ENCODE measurements at places on chromosomes 12 and 14.

DNA sequence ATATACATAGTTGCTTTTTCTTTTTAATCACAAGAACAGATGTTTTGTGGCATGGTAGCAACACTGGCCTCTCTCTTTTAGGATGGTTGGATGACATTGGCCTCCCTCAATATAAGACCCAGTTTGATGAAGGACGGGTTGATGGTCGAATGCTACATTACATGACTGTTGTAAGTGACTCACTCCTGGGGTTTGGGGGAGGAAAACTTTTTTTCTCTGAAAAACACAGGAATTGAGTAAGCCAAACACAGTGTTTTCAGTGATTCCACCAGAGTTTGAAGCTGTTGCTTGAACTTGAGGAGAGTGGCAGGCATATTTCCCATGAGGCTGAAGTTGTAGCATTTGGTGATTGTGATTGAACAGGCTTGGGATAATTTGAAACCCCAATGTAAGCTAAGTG is 13.7 kb upstream of the REP15 start:
- DNase-seq = no peak

DNA sequence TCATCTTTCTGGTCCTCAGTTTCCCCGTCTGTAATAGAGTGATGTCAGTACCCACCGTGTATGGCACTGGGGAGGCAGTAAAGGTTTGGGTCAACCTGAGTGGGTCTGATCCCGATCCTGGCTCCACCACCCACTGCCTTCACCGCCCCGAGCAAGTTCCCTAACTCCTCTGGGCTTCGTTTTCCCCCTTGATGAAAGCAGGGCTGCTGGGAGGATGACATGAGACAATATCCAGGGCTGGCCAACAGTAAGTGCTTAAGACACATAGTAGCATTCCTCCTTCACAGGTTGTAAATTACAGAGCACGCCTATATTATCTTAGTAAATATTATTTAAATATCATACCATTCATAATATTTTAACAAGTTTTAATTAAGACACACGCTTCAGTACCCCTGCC is 595 bp downstream of the PLEK2 start:
- no peak for DNase-seq

GRCh38 chr14:38248321-38249028 is 7.4 kb downstream of the CLEC14A start:
- DNase-seq = no peak

- DNase-seq = no peak
Measured at GRCh38 chr12:66092559-66093269, 37.8 kb downstream of the LLPH start.

GRCh38 chr12:67069451-67070306 is 199.5 kb upstream of the CAND1 start:
- DNase-seq = no peak

GRCh38 chr12:127145241-127145928 is 1121.6 kb upstream of the TMEM132C start:
- DNase-seq = no peak

- DNase-seq = peak; percentile 28
Measured at GRCh38 chr14:26286081-26286912, 311.5 kb downstream of the NOVA1 start.

DNA sequence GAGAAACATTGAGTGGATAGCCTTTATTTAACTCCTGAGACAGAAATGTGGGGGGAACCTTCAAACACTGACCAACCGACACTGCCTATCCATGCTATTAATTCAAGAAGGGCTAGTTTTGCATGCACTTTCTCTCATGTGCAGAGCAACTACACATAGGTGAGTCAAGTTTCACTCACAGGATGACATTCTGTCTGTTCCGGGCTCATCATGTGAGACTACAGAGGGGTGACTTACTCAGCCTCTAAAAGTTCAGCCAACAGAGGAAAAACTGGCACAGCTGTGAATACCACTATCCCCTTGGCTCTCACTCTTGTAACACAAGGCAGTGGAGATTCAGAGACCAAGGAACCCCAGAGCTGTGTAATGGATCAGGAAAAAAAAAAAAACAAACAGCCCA is 13.3 kb downstream of the BEST3 start:
- DNase-seq = no peak

DNA sequence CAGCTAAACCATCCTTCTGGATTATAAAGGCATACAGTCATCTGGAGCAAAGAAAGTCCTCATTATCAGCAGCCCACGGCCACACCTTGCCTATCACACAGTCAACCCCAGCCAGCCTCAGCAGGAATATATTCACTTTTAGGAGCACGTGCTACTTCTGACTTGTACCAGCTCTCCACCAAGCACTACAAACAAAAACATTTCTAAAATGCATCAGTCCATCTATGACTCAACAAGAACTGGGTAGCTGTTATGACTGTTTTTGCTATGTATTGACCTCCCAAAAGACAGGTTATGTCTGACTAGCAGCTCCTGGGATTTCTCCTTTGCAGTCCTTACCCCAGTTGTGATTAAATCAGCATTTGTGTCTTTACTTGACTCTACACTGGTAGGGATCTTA is 31.2 kb downstream of the NUAK1 start:
- DNase-seq = no peak

GRCh38 chr12:128976120-128976738 is 123.0 kb downstream of the GLT1D1 start:
- no peak for DNase-seq

- DNase-seq = no peak
Measured at GRCh38 chr12:126157575-126157966, 1092.3 kb downstream of the AACS start.

DNA sequence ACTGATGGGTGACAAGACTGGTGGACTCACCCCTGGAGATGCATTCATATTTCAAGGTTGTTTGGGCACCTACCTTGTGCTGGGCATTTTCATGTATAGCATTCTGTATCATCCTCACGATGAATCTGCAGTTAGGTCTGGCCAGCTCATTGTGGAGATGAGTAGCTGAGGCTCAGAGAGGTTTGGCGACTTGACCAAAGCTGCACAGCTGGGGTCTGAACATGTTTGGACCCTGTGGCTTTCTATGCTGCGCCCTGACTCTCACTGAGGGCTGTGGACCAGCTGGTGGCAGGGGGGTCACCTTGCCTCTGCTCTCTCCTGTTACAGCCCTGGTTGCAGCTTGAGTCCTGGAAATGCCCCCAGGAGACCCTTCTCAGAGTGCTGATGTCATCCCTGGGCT is 24.9 kb upstream of the CCDC63 start:
- DNase-seq = no peak

GRCh38 chr12:56628671-56629458 is 1.3 kb downstream of the BAZ2A start:
- DNase-seq = no peak

DNA sequence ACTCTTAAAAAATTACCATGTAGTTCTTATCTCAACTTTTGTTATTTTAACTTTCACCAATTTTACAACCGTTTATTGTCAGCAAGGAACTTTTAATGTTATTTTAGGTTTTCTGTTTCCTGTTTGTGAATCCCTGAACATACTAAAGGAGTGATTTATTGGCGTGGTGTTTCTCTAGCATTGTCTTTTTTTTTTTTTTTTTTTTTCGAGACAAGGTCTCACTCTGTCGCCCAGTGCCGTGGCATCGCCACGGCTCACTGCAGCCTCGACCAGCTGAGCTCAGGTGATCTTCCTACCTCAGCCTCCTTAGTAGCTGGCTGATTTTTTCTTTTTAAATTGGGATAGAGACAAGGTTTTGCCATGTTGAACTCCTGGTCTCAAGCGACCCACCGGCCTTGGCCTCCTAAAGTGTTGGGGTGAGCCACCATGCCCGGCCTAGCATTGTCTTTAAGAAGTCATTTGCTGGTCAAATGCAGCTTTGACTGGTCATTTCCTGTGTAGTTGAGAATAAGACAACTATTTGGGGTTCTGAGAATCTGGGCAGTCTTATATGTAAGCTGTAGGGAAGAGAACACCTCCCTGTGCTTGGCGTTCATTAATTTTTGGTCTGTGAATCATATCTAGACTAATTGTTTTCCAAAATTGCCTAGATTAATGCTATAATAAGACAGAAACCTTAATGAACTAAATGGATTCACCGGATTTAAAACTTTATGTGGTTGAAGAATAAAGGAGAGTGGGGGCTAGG is 2.1 kb downstream of the WASHC4 start:
- DNase-seq = no peak

DNA sequence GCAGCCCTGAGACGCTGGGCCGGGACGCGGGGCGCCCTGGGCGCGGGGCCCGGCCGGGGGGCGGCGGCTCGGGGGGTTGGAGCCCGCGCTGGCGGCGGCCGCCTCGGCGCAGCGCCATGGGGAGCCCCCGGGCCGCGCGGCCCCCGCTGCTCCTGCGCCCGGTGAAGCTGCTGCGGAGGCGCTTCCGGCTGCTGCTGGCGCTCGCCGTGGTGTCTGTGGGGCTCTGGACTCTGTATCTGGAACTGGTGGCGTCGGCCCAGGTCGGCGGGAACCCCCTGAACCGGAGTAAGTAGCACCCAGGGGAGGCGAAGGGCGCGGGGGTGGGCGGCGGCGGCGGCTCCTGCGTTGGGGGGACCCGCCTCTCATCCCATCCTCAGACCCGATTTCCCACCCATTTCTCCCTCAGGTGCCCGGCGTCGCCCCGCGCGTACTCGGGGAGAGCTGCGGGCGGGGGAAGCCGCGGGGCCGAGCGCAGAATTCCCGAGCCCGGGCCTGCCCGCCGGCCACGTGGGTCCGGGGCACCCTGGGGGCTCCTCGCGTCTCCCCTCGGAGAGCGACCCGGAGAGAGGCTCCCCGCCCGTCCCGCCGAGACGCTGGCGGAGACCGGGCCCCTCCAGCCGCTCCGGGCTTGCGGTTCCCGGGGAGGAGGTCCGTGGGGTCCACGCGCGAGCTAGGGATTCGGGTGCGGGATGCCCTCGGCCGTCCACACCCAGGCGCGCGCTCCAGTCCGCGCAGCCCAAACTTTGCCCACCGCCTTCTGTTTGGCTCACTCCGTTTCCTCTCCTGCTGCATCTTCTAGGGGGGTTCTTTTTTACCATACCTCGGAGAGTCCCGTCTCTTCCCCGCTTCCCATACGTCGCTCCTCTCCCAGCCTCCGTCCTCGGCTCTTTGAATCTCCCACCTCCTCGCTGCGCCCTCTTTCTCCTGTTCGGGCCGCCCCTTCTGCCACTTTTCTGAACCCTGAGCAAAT is 807 bp downstream of the B4GALNT3 start:
- DNase-seq = no peak

GRCh38 chr12:50589650-50590435 is 85.1 kb downstream of the DIP2B start:
- DNase-seq = no peak

- no peak for DNase-seq
Measured at GRCh38 chr12:89707703-89708564, 704 bp downstream of the ATP2B1 start.

DNA sequence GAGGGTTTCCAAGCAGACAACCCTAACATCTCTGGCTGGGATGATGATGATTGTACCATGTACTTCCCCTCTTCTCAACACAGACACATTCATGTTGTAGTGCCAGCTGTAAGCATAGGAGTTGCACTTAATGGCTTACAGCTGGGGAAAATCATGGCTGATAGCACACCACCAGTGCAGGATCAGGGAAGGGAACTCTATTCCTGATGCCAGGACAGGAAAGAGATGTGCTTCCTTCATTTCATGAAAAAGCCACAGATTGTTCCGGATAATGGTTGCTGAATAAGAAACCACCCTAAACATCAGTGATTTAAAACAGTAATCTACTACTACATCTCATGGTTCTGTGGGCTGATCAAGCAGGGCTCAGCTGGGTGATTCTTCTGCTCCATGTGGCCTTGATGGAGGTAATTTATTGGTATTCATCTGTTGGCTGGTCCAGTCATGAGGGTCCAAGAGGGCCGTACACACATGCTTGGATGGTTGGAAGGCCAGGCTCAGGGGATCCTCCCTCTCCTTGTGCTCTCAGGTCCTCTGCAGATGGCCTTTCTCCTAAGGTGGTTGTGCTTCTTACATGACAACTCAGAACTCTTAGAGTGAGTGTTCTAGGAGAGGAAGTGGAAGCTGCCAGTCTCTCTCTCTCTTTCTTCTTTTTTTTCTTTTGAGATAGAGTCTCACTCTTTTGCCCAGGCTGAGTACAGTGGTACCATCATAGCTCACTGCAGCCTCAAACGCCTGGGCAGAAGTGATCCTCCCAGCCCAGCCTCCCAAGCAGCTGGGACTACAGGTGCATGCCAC is 16.5 kb downstream of the TRAF3 start:
- DNase-seq = no peak

DNA sequence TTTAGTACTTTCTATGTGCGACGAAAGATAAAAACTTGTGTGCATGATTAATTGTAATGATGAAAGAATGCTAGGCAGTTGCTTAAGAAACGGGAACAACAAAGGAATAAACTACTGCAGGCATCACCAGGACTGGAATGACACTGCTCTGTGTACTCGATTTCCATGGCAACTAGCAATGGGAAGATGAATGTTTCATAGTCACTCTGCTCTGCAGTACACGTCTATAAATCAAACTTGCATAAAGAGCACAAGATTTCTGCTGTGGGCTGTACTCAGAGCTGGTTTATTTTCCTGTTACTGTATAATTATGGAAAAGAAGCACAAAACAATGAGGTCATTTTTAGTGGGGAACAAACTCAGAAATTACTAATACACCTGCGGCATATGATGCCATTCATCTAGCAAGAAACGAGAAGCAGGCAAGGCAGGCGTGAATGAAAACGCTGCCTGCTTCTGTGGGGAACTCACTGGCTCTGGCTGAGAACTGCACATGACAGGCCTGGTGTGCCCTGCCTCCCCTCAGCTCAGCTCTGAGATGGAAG is 41.8 kb downstream of the EFCAB11 start:
- DNase-seq = peak; percentile 96

DNA sequence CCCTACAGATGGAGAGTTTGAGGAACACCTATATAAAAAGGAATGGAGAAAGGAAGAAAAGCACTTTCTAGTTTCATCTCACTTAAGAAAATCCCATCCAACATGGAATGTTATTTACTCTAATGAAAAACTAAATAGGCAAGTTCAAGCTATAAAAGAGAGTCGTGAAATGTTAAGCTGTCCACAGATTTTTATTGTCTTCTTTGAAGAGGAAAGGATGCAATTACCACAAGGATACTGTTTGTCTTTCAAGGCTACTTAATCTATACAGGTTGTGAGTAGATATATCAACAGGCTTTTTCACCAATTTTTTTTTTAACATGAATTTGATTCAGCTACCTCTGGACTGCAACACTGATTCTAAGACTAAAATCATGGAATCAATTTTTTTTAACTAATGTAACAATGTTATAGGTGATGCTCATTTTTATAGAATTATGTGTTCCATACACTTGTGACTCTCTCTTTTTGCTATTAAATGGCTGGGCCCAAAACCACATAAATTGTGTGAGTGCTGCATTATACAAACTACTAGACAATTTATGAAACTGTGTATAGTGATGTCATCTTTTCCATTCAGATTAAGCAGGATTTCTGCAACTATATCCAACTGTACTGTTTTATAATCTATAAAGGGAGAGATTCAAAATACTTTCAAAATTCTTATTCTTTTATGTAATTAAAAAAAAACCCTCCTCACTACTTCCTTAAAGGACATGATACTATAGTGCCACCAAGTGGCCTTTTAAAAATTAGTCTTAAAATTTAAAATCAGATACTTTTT is 26.8 kb upstream of the BMAL2 start:
- DNase-seq = no peak
